ENCODE measurements at places on chromosomes 16 and 17.

- DNase-seq = no peak
These were observed 120.9 kb downstream of the METRNL start for GRCh38 chr17:83200231-83200699.

- DNase-seq = no peak
These were observed 181.9 kb upstream of the CACNG5 start for GRCh38 chr17:66652840-66653507.

DNA sequence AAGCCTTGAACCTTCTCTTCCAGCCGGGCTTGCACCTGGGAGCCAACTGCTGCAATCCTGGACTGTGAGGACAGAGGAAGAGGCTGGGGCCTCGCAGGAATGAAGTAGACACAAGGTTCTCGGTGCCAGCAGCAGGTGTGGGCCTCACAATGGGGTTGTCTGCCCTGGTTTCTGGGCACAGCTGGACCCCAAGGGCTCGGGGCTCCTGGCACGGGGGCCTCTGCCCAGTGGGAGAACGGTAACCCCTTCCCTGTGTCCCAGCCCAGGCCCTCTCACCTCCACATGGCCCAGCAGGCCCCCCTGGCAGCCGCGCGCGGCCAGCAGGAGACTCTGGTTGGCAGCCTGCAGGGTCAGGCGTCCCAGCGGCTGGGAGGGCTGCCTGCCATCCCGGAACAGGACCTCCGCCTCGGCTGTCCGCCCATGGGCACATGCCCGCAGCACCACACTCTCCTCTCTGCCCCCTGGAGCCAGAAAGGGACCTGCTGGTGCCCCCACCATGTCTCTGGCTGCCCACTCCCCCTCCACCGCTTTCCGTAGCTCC, 46.9 kb downstream of the RMI2 start:
- DNase-seq = no peak

- DNase-seq = peak; percentile 89
These were observed at the start of gene RDM1 for GRCh38 chr17:35930211-35931065. Gene RDM1, minus strand, starts transcription at chr17:35930773. Its CDS starts 46 bp downstream, at chr17:35930727.

- no peak for DNase-seq
These were observed 28.7 kb downstream of the B9D1 start for GRCh38 chr17:19333736-19334290.

GRCh38 chr17:39705786-39706348, 6.0 kb downstream of the ERBB2 start:
- no peak for DNase-seq
